ENCODE measurements at places on chromosomes 2 and 18.

GRCh38 chr18:9722691-9723090 lies 14.6 kb downstream of the RAB31 start:
- no peak for DNase-seq

GRCh38 chr2:191149391-191149790 lies 1.4 kb downstream of the STAT4 start:
- no peak for DNase-seq

DNA sequence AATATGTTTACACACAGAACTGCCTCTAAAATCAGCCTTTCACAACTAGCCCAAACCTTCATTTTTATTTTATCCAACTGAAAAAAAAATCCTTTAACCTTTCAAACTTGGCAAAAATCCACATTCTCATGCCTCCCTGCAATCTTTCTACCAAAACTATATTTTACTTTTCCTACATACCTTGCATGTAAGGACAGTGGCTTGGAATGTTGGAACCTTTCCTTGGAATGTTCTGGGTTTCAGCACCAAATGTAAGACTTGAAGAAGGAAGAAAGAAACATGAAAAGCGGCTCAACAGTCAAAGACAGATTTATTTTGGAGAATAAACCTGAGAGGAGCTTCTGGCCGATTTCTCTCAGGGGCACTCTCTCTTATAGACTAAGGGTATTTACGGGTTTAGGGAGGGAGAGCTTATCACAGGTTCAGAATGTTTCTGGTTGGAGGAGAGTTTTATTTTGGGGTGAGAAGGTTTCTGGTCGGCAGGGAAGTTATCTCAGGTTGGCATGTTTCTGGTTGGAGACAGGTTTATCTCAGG lies 79.7 kb downstream of the RRM2 start:
- no peak for DNase-seq

DNA sequence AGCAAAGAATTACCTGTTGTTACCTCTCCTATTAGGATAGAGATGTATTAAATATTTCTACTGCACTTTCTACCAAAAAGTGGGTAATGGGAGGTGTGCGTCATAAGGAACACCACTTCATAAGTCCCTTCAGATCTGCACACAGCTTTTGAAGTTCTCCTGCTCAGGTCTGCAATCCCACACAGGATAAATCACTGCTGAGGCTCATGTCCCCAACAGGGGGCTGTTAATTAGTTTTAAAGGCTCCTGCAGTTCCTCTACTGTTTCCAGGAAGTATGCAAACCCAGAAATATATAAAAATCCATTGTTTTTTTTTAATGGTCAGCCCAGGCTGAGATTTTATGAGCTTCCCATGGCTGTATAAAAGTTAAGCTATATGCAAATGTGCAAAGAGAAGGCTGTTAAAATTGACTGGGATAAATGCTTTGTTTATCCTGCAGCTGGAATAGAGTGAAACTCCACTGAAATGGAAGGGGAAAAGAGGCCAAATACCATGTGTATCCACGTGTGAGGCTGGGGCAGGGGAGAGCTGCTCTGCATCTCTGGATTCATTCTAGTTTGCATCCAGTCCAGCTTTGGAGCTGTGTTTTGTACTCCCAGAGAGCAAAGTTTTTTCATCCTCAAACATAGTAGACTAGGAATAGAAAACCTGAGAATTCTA lies 903.7 kb downstream of the TDRD15 start:
- no peak for DNase-seq

DNA sequence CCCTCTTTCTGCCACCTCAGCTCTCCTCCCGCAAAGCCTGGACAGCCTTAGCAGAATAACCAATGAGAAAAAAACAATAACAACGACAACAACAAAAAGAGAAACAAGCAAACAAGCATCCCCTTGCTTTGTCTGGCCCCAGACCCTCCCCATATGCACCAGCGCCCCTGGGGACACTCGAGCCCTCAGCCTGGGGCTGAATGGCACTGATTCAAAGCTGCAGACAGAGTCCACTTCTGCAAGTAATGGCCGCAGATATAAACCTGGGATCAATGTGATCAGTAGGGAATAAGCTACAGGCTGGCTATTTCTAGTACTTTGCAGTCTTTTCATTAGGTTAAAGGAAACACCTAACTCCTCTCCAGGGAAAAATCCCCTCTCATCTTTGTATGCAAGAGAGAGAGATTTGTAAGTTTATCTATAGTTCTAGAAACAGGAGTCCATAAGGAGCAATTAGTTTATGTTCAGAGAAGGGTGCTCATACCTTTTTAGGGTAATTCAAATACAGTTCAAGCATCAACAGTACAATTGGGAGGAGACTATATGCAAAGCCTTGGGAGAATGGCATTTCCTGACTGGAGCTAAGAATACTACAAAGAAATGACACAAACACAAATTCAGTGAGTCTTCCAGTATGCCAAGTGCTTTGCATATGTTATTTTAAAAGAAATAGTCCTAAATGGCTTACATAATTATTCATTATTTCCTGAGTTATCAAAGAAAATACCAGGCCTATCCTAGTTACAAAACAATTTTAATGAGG lies 122.3 kb upstream of the DDX18 start:
- no peak for DNase-seq

- no peak for DNase-seq
These were observed 34.7 kb downstream of the INPP4A start for GRCh38 chr2:98479371-98479770.

Measured in NCI-H187 (cell line).